ENCODE measurements at places on chromosomes 3 and 15. TPM values are rescaled to one million over a fixed set of nuclear protein-coding genes. Genes with fewer than 3 reads are reported as not detected.

ADGRG7 gene
- polyA plus RNA-seq: not detected

CNTN3 gene
- 1.3 TPM for polyA plus RNA-seq

TIGIT gene
- polyA plus RNA-seq: 0.07 TPM

SLC6A1 gene
- 3.3 TPM for polyA plus RNA-seq

- no peak for DNase-seq
Observed at GRCh38 chr3:160478338-160478737, 28.8 kb upstream of the TRIM59 start.

DNA sequence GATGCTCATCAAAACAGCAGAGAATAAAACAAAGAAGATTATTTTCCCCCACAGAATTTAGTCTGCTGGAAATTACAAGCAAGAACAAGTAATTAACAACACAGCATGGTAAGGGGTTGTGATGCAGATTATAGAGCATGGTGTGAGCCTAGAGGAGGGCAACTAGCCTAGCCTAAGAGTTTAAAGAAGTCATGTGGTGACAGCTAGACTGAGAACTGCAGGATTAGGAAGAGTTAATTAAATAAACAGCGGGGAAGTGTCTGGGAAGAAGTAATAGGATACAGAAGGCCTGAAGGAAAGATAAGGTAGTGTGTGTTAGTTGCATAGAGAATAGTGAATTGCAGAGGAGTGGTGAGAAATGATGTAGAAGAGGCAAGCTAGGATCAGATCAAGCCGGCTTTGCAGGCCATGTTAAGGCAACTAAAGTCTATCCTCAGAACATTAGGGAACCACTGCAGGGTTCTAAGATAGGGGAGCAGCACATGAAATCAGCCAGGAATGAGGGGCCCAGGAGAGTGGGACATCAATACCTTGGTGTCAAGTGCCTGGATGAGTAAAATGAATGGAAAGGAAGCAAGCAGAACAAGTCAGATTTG is 11.9 kb upstream of the PKM start:
- no peak for DNase-seq

DNA sequence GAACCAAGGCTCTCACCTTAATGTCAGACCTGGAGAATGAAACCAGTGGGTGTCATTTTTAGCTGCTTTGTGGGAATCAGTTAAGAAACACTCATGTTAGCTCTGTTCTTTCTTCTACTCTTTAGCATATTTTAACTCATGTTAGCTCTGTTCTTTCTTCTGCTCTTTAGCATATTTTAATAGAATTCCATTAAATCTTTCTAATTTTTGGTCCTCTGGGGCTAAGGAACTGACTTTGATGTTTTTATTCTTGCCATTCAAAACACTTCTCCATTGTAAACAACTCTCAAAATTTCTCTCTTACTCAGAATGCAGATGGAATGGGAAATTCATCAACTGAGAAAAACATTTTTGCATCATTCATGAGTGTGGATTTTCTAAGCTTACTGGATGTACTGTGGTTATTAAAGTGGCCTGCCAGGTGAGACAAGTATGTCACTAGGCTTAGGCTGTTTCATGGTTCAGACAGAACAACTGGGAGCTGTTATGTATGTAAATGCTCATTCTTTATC is 680.6 kb downstream of the ROBO2 start:
- DNase-seq: no peak

DNA sequence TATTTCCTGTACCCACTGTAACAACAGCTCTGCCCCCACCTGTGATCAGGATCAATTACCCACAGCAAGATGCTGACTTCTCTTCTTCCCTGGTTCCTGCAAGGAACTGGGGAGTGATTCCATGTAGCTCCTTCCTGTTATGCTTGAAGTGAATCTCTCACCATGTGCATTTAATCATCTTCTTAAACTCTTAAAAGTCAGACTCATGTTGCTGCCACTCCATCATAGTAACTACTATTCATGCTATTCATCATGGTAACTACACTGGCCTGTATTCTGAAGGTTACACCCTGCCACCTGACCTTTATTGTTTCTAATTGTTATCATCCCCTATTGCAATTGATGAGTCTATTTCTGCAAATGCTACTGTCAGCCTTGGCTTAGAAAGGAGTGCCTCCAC is 89.5 kb downstream of the SUCNR1 start:
- DNase-seq: no peak

GRCh38 chr3:190424478-190425439 is 24.9 kb downstream of the TMEM207 start:
- peak; percentile 41 for DNase-seq

DNA sequence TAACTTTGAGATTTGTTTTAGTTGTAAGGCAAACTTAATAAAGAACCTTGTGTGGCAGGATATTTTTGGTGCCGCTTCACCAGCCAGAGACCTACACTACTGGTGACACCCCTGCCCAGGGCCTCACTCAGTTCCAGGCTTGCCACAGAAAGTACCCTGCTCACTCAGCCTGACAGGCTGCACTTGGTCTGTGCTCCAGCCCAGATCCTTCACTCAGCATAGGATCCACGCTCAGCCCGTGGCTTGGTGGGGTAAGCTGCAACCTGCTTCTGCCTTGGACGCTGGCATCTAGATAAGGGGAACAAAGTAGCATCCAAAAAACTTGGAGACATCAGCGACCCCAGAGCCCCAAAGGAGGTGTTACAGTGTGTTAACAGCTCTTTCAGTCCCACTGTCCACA is 825.5 kb downstream of the EPHA3 start:
- DNase-seq: no peak
